Muscle of arm (tissue), 14 donors: ENCODE measurements at places on chromosomes 13 and 19. TPM values are rescaled to one million over a fixed set of nuclear protein-coding genes. Genes with fewer than 3 reads are reported as not detected.
A peak's percentile ranks its signal among the peaks of the same experiment; 100 is the strongest.

Gene CBARP
- polyA plus RNA-seq: 1.2 TPM

GRCh38 chr13:66237411-66238062, 992.6 kb downstream of the PCDH9 start:
- no peak for DNase-seq

- DNase-seq: no peak
Observed at GRCh38 chr13:71939186-71939585, 72.2 kb upstream of the DACH1 start.

- DNase-seq: no peak
Observed at GRCh38 chr19:4064496-4065260, 2.0 kb downstream of the ZBTB7A start.

GRCh38 chr13:111203736-111204389, 88.8 kb downstream of the ARHGEF7 start:
- no peak for DNase-seq

DNA sequence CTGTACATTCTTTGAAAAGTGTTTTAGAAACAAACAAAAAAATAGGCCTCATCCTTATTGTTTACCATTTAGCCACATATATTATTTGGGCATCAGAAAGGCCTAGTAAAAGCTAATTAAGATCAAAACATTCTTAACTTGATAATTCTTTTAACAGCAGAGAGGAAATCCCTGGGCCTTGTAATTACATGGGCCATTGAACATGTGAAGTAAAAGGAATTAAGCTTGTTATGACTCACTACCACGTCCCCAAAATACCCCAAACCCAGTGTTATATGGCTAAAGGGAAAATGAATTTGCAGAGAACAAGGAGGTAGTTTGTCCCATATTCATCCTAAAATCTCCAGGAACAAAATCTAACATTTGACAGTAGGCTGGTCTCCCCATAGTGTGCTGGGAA, 439.8 kb downstream of the ITGBL1 start:
- no peak for DNase-seq

DNA sequence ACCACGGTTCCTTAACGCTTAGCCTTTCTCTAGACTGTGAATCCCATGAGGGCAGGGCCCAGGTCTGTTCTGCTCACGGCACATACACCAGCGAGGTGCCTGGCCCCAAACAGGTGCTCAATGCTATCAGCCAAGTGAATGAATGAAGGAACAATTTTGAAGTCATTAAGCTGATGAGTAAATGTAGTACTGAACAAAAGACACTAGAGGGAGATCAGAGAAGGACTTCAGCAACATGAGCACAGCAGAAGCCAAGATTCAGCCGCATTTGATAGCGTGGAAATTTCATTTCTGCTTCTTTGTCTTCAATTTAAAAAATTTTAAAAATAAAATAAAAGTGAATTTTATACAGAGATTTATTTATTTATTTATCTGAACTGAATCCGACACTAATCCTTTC, 20.1 kb upstream of the MYO16 start:
- DNase-seq: peak; percentile 15

DNA sequence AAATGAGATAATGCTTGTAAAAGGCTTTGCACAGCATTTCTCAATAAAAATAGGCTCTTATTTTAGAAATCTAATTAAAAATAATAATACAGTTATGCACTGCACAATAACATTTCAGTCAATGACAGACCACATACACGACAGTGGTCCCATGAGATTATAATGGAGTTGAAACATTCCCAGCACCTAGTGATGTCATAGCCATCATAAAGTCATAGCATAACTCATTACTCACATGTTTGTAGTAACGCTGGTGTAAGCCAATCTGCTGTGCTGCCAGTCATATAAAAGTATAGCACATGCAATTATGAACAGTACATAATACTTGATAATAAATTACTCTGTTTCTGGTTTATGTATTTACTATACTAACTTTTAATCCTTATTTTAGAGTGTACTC, 12.7 kb upstream of the SERPINE3 start:
- no peak for DNase-seq

Gene EID2B
- polyA plus RNA-seq: 3.1 TPM

DNA sequence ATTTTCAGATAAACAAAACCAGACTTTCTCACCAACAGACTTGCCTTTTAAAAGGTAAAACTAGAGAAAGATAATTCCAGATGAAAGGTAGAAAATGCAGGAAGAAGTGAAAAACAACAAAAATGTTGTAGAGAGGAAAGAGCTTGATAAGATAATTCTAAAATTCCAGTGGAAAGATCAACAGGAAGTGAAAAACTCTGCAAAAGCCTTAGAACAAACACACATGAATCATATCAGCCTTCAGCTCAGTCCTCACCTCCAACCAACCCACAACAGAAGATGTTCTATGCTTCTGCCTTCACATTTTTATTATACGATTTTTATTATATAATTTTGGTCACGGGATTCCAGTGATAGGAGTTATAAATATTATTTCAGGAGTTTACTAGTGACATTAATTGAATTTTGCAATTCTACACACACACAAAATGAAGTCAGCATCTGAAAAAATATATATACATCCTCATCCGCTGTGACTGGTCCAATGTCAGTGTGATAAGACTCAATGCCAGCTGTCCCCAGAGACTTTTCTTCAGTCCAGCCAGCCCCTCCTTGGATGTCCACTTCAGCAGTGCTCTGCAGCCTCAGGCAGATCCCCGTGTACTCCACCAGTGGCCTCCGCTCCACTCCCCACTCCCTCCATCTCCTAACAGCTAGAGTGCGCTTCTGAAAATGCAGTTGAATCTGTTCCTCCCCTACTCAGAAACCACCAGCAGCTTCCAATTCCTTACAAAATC, 57.9 kb downstream of the GADD45B start:
- no peak for DNase-seq

- DNase-seq: no peak
Observed at GRCh38 chr19:16043156-16043757, 33.0 kb upstream of the TPM4 start.

- DNase-seq: peak; percentile 50
Observed at GRCh38 chr19:2214251-2214650, 21.9 kb downstream of the PLEKHJ1 start.

Gene CBY2
- not detected for polyA plus RNA-seq

- DNase-seq: peak; percentile 46
Observed at GRCh38 chr13:80339912-80340650, 845 bp downstream of the SPRY2 start.

DNA sequence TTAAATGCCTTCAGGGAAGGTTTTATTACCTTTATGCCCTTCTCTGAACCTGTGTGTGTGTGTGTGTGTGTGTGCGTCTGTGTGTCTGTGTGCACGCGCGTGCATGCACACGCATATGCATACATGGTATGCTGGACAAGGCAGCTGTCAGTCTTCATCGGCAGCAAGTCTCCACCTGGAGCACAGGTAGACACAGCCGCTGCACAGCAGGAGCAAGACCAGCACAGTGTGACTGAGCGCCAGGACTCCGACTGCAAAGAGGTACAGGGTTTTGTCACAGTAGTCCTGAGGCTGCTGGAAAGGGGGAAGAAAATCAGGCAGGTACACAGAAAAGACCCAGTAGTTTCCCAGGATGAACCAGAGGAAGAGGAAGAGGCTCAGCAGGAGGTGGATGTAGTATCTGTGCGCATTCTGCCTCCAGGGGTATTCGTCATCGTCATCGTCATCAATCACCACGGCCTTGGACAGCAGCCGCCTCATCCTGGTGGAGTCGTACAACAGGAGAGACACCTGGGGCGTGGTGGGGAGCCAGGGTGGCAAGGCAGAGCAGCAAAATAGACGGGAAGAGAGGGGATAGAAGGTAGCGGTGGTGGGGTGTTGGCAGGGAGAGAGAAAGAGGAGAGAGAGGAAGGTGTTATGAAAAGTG, 12.8 kb upstream of the DHRS12 start:
- no peak for DNase-seq

GRCh38 chr13:71217827-71218226, 649.2 kb downstream of the DACH1 start:
- no peak for DNase-seq

Gene CADM4
- polyA plus RNA-seq: 19.6 TPM

- no peak for DNase-seq
Observed at GRCh38 chr13:93409001-93409400, 182.4 kb downstream of the GPC6 start.

Gene ADGRE1
- polyA plus RNA-seq: not detected

GRCh38 chr19:51439021-51439465, 19.2 kb downstream of the SIGLEC8 start:
- DNase-seq: no peak

GRCh38 chr19:53131727-53132126, 983 bp downstream of the ZNF415 start:
- DNase-seq: no peak

DNA sequence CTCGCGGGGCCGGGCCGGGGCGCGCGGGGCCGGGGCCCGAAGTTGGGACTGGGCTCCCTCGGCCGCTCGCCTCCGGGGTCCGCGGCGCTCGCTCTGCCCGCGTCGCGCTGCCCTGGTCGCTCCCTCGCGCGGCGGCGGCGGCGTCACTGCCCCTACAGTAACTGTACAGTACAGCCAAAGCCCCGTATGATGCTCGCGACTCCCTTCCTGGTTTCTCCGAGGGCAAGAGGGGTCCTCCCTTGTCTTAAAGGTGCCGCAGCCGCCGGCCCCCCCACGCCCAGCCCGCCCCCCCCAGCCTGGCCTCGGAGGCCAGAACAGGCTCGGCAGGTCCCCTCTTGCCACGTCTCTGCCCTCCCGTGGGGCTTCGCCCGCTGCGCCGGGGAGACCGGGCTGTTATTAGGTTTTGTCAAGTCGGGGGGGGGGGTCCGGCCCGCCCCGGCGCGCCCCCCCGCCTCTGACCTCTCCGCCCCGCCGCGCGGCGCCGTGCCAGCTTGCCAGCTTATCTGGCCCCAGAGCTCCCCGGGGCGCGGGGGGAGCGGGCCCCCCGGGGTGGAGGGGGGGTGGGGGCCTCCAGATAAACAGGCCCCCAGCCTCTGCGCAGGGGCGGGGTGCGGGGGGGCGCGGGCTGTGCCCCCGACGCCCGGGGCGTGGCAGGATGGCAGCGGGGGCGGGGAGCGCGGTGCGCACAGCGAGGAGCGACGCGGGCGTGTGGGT, at the start of gene ZBTB7A:
Gene ZBTB7A, minus strand, starts transcription at position 218 of the 714 bp plus-strand sequence. CDS start 11,667 bp downstream, outside the sequence.
- DNase-seq: peak; percentile 69

Gene RYR1
- 205 TPM for polyA plus RNA-seq

DNA sequence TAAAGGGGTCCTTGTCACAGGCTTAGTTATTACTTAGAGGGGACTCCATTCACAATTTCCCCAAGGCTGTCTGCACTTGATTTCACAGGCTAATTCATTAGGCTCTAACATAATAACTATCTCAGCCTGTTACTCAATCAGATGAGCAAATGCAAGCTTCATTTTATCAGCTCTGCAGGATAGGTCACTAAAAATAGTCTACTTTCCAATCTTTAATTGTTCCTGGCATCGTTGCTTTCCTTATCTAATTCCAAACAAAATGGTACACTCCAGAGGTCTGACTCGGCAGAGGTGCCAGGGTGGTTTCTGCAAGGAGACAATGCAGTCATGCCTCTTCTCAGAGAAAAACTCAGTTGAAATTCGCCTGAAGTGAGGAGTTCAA, 69.7 kb upstream of the SLC15A1 start:
- no peak for DNase-seq

DNA sequence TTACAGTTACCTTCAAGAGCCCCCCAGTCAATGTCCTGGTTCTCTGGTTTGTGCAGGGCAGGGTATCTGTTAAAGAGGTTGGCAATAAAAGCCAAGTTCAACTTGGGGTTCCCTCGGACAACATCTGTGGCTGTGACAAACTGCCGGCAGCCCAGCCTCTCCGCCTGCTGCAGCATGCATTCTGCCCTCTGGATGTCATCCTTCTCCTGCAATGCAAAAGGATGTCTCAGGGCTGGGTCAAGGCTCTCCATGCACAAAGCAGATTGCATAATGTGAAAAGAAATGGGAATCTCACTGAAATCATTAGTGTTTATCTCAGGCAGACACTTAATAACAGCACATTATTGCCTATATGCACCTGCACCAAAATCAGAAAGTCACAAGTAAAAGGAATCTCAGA, 35.1 kb downstream of the LCP1 start:
- no peak for DNase-seq

DNA sequence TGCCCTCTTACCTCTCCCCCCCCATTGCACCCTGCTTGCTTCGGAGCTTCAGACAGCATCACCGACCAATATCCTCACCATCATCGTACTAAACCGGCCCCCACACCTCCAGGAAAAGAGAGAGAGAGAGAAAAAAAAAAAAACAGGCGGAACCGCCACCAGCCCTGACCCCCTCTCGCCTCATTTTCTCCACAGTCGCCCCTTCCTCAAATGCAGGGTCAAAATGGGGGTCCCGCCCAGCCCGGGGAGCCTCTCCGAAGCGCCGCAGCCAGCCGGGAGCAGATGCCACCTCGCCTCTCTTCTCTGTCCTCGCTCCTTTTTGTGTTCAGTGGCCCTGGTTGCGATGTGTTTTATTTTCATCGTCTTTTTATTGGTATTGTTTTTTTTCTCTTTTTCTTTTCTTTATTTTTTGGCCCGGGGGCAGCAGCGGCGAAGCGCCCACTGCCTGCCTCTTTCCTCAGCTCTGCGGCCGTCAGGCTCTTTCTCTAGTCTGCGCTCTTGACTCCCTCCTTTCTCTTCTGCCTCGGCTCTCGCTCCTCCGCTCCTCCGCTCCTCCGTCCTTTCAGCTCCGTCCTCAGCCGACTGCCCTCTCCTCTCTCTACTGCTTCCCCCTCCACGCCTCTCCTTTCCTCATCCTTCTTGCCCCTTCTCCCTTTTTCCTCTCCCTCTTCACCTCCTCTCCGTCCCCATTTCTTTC, 41.4 kb downstream of the DEDD2 start:
- DNase-seq: no peak

Gene FGF14
- not detected for polyA plus RNA-seq

DNA sequence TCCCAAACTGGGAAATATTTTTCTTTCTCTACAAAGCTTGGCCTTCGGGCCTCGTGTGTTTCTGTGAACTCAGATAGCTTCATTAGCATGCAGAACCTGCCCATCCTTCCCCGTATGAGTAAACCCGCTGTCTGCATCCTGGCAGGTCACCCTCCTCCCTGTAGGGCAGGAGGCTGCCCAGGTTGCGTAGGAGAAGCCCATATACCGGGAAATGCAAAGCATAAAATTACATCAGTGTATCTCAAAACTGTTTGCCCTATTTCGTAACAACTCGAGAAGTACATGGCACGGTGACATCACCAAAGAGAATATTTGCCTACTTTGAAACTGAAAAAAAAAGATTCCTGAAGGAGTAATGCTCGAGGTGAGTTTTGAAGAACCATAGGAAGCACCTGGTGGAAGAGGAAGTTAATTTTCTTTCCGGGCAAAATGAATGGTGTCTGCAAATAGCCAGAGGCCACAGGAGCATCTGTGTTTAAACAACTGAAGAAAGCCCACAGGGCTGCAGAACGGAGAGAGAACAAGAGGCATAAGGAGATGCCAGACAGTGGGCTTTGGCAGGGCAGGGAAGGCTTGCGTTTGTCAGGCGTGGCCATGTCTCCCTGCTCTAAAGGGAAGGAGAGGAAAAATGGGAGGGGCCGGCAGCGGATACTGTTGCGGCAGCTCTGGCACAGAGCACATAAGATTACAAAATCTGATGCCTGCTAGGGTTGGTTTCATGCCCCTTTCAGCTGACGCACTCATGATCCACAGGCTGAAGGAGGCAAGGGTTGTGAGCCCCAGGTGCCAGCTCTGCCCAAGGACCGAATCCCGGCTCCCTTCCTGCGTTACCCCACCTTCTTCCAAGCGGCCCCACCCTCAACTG, 81.4 kb downstream of the IRS2 start:
- no peak for DNase-seq

- DNase-seq: peak; percentile 52
Observed at GRCh38 chr19:8445488-8446001, 770 bp downstream of the HNRNPM start.

Gene TTYH1
- polyA plus RNA-seq: 3.8 TPM

Gene GAPDHS
- polyA plus RNA-seq: not detected

Gene B3GNT3
- not detected for polyA plus RNA-seq
